ENCODE measurements at places on chromosomes 5 and 9. TPM values are rescaled to one million over a fixed set of nuclear protein-coding genes. Genes with fewer than 3 reads are reported as not detected.
A peak's percentile ranks its signal among the peaks of the same experiment; 100 is the strongest.

Gene PCDH1
- total RNA-seq, result not detected

Gene GARIN3
- total RNA-seq, result not detected

Gene MYMK
- not detected for total RNA-seq

Gene CCDC171
- total RNA-seq, result 0.53 TPM

Gene HDAC3
- total RNA-seq, result 85.9 TPM

Gene PCDHGB5
- total RNA-seq, result 1.1 TPM

Gene TRPM3
- 0.03 TPM for total RNA-seq

Gene FOXD1
- 10.4 TPM for total RNA-seq

Gene MRPL50
- 15.5 TPM for total RNA-seq

Gene ADAMTS16
- total RNA-seq, result 7.5 TPM

Gene OR13J1
- not detected for total RNA-seq

Gene IFNA14
- total RNA-seq, result not detected

Gene SLC35D2
- 10.6 TPM for total RNA-seq

Gene SPEF2
- total RNA-seq, result not detected

DNA sequence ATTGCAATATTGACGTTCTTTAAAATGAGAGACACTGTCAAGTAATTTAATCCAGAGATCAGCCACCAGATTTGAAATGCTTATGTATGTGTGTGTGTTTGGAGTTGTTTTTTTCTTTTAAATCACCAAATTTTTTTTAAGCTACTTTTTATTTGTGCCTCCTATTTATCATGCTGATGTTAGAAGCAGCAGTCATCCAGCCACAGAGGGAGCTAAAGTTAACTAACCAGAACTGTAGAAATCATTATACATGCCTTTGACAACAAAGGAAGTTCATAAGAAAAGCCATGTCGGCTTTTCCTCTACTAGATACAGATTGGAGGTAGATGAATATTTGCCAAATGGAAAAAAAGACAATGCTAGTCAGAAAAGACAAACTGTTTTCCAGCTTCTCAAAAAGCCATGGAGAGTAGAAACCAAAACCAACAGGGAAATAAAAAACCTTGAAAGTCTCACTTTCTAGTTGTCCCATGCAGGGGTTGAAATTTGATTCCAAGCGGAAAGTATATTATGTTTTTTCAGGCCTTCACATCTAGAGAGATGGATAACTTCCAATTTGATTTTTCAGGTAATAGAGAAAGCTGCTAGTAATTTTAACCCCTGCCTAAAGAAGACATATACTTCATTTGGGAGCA lies 4.5 kb downstream of the PURA start:
- no peak for DNase-seq

DNA sequence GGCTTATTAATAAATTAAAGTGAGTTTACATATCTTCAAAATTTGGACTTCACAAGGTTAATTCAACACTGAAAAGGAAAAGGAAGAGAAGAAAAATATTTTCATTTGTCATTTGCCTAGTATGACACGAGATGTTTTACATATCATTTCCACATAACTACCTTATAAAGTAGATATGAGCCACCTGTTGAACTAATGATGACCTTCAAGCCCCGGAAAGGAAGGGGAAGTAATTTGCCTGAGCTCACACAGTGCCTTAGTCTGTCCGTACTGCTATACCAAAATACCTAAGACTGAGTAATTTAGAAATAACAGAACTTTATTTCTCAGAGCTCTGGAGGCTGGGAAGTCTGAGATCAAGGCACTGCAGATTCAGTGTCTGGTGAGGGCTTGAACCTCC lies 17.9 kb downstream of the CMYA5 start:
- DNase-seq, result no peak

GRCh38 chr9:99962680-99963261 lies 56.3 kb downstream of the STX17 start:
- DNase-seq, result no peak

- peak; percentile 85 for DNase-seq
Observed at GRCh38 chr5:16888694-16889124, 47.4 kb downstream of the MYO10 start.

GRCh38 chr9:8096091-8096490 lies 296.5 kb upstream of the DMAC1 start:
- DNase-seq, result no peak

GRCh38 chr9:116940614-116941215 lies 253.6 kb downstream of the TRIM32 start:
- no peak for DNase-seq

DNA sequence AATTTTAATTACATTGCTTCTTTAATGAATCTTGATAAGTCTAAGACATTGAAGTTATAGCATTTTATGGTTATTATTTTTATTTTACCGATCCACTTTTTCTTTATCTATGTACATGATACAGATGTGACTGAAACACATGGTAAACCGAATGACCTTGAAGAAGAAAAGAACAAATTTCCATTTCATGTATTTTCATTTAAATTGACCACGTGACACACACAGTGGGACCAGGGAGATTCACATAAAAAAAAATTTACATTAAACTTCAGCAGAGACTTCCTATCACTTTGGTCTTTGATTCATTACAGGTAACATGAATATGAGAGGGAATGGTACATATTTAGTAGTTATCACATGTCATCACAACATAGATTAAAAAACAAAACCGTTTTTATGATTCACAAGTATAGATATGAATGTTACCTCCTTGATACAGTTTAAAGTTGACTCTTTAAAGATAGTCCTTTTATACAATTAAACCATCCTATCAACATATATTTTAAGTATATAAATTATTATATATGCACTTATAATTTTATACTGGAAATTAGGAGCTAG lies 133.1 kb downstream of the ZCCHC7 start:
- no peak for DNase-seq

GRCh38 chr9:12544700-12545099 lies 148.5 kb upstream of the TYRP1 start:
- DNase-seq, result no peak

DNA sequence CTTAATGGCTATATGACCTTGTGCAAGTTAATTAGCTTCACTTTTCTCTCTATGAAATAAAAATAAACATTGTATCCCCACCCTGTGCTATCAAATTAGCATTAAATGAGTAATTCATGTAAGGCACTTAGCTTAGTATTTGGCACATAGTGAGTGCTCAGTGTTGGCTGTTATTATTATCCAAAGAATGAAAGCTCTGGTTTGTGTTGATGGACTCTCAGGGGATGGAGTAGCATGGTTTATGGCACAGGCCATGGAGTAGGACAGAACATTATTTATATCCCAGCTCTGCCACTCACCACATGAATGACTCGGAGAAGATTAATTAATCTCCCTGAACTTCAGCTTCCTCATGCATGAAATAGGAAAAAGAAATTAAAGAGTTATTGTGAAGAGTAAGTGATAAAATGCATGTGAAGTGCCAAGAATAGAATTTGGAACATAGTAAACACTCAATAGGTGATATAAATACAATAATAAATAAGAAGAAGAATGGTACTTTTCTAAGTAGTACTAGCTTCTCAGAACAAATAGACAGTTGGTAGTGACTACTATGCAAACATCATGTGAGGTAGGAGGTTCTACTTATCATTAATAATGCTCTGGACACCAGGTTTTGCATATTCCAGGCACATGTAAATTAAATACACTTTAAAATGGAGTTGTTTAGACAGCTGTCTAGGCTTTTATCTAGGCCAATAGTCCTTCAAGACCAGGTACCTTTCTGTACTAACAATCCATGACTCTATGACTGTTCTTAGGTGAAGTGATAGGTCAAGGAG lies 146.4 kb downstream of the GRIA1 start:
- DNase-seq, result no peak

- DNase-seq, result no peak
Observed at GRCh38 chr5:140025736-140026135, 17.4 kb downstream of the NRG2 start.

DNA sequence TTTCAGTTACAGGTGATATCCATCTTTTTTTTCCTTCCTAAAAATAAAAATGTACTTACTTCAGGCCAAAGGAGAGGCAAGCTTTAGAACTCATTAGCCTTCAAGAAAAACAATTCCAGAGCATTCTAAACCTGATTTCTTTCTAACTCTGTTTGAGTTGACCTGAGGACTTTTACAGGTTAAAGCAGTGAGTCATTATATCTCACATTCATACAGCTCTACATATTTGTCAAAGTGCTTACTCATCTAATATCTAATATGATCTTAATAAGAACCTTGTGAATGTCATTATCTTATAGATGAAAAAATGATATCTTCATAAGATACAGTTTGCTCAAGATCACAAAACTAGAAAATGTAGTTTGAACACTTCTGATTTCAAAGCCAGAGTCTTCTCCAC lies 149.2 kb upstream of the CDKN2B start:
- no peak for DNase-seq

- no peak for DNase-seq
Observed at GRCh38 chr5:149939546-149939945, 5.0 kb downstream of the PDE6A start.

GRCh38 chr5:135468541-135468940 lies 16.4 kb upstream of the TIFAB start:
- no peak for DNase-seq

DNA sequence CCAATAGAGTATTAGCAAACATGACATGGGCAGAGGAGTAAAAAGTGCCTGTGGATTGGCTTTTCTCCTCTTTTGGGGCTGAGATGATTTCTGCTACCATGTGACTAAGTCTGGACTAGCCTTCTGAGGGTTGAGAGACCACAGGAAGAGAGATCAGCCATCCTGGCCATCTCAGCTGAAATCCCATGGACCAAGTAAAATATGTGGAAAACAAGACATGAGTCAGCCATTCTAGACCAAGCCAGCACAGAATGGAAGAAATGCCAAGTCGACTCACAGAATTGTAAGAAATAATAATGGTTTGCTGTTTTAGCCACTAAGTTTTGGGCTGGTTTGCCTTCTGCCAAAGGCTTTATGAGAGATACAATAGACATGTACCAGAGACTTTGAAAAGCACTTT lies 377.8 kb downstream of the CHSY3 start:
- DNase-seq, result no peak

- DNase-seq, result no peak
Observed at GRCh38 chr5:120539471-120539870, 75.4 kb downstream of the PRR16 start.
